Neuronal stem cell (in vitro differentiated cells): ENCODE measurements at places on chromosomes 7 and 10.

- no peak for DNase-seq
Observed at GRCh38 chr10:119461380-119461779, 81.1 kb downstream of the RGS10 start.

DNA sequence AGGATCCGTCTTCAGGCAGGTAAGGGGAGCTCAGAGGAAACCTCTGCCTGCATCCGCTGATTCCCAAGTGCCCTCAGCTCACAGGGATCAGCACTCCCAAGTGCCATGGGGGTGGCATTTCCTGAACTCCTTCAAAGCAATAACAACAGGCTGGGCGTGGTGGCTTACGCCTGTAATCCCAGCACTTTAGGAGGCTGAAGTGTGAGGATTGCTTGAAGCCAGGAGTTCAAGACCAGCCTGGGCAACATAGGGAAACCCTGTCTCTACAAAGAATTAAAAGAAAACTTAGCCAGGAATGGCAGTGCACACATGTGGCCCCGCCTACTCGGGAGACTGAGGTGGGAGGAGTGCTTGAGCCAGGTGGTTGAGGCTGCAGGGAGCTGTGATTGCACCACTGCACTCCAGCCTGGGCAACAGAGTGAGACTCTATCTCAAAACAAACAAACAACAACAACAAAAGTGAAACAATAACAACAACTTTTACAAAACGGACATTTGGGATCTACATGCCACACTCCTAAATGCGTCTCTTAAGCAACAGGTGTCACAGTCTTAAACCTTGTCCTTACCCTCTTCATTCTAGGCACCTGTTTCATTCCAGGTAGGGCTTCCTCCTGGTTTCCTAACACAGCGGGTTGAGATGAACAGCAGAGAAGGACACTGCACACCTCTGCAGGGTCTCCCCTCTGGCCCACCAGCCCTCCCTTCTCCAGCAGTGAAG is 73.8 kb downstream of the PAXIP1 start:
- no peak for DNase-seq

DNA sequence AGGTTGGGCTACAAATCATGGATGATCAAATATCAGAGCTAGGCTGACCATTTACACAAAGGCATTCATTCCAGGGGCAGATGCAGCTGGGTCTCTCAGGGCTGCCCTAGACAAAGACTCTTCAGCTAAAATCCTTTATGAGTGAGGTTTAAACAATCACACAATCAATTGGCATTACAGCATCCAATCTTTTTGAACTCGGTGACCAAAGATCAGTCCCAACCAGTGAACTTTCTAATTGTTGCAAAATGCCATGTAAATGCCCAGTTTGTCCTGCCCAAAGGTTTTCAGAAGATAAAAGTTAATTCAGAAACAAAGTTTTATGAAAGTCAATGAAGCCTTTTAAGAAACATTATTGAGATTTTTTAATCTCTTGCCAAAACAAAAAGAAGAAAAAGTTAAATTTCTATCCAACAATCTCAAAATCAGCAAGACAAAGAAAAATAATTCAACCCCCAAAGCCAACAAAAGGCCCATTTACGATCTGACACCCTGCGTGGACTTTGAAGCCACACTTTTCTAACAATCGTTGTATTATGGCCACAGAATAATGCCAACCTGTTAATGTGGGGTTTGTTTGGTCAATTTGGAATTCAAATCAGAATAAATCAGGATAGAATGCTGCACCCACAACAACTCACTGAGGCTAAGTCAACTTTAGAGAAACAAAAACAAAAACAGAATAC is 40.9 kb downstream of the GPR37 start:
- peak; percentile 5 for DNase-seq

GRCh38 chr10:71213127-71213621 is 804 bp downstream of the UNC5B start:
- peak; percentile 45 for DNase-seq

DNA sequence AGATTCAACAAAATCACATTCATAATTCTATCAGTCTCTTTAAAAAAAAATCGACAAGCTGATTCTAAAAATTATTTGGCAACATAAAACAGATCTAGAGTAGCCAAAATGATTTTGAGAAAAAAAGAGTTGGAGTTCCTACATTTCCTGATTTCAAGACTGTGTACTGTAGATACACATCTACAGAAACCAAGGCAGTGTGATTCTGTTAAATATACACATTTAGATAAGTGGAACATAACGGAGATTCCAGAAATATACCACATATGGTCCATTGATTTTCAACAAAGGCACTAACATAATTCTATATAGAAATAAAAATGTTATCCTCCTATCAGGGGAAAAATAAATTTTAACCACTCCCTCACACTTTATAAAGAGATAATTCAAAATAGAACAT is 467.0 kb downstream of the ADRA2A start:
- DNase-seq: no peak
